ENCODE measurements at places on chromosomes 6 and 20.

GRCh38 chr6:69693762-69694161 lies 103.0 kb downstream of the LMBRD1 start:
- DNase-seq: no peak

GRCh38 chr20:51372176-51372803 lies 170.2 kb downstream of the NFATC2 start:
- peak; percentile 21 for DNase-seq

- no peak for DNase-seq
Measured at GRCh38 chr6:57159127-57159526, 13.0 kb upstream of the BAG2 start.

DNA sequence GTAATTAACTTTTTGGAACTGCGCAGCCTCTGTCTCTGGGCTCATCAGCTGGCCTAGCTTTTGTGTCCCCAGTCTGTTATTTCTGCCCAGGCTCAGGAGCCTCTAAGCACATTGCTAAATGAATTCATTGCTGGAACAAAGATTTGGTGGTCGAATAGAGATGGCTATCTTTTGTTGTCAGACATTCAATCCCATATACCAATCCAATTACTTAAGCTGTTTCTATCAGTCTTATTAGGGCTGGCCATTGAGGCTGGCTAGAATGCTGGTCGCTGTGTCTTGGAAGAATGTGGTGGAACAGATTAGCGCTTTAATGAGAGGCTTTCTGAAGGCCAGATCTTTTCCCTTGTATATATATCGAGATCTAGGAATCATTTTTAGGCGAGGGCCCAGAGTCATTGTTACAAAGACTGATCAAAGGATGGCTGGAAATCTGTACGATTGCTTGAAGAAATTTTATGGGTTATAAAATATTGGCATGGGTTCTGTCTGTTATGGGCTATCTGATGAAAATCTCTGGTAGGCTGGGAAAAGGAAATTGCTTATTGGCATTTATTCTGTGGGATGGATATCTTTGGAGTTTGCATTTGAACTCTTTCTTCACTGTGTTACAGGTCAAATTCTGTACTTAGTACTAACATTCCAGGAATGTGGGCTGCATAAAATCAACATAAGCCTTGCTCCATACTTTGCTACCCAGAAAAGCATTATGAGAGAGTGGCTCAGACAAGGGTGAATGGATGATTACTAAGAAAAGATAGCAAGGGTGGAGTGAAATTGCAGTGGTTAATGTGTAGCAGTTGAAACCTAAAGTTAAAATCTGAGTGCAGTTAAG lies 34.8 kb upstream of the JAG1 start:
- DNase-seq: no peak
